ENCODE measurements at places on chromosomes 2 and 18. TPM values are rescaled to one million over a fixed set of nuclear protein-coding genes. Genes with fewer than 3 reads are reported as not detected.

- no peak overlapping the region for H3K27ac ChIP-seq
- no peak overlapping the region for H3K4me3 ChIP-seq
- H3K4me1 ChIP-seq: no peaks in the 10 kb centered on the region
- no peaks in the 10 kb centered on the region for H3K27me3 ChIP-seq
- no peak for DNase-seq
Measured at GRCh38 chr2:100628506-100628905, 65.7 kb downstream of the PDCL3 start.

GRCh38 chr18:39602131-39602530 is 2036.5 kb upstream of the CELF4 start:
- H3K4me3 ChIP-seq: no peak overlapping the region
- no peaks in the 10 kb centered on the region for H3K27me3 ChIP-seq
- no peaks in the 10 kb centered on the region for H3K4me1 ChIP-seq
- DNase-seq: no peak
- no peaks in the 10 kb centered on the region for H3K36me3 ChIP-seq

GRCh38 chr18:64207820-64208219 is 58.9 kb upstream of the LINC00305 start:
- DNase-seq: no peak
- no peak overlapping the region for H3K27ac ChIP-seq
- no peaks in the 10 kb centered on the region for H3K4me1 ChIP-seq

GRCh38 chr2:66582987-66583880 is 148.3 kb downstream of the MEIS1 start:
- no peaks in the 10 kb centered on the region for H3K4me1 ChIP-seq
- no peaks in the 10 kb centered on the region for H3K27me3 ChIP-seq
- no peak overlapping the region for H3K4me3 ChIP-seq
- no peaks in the 10 kb centered on the region for H3K36me3 ChIP-seq
- no peak overlapping the region for H3K27ac ChIP-seq

DNA sequence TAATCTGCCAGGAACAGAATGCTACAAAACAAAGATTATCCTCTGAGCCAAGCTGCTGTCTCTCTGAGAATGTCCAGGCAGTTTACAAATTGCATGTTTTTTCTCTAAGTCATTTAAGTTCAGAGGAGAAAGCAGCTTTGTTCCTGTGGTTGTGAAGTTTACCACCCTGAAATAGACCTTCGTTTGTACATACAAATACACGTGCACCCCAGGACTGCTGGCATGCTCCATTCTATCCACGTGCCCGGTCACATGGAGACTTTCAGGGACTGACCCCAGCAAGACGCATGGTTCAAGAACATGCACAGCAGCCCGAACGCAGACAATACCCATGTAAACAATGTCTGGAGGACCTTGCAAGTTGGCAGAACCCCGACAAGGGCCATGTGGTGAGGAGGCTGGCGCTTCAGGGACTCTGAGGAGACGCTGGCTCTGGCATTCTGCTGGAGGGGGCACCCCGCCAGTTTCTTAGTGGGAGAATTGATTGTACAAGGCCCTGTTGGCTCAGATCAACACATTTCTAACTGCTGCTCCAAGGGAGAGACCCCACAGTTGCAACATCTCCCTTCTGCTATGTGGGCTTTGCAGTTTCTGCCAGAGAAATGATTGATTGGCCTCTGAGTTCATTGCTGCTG is 33.3 kb downstream of the FAM178B start:
- H3K27me3 ChIP-seq: no peaks in the 10 kb centered on the region
- no peaks in the 10 kb centered on the region for H3K36me3 ChIP-seq
- no peak overlapping the region for H3K27ac ChIP-seq
- H3K4me3 ChIP-seq: no peak overlapping the region
- H3K4me1 ChIP-seq: no peaks in the 10 kb centered on the region

GRCh38 chr18:27627927-27628326 is 442.8 kb upstream of the CHST9 start:
- no peaks in the 10 kb centered on the region for H3K27me3 ChIP-seq
- no peak overlapping the region for H3K4me3 ChIP-seq
- no peak for DNase-seq
- no peaks in the 10 kb centered on the region for H3K4me1 ChIP-seq
- no peak overlapping the region for H3K27ac ChIP-seq

GRCh38 chr2:178324077-178324476 is 126.9 kb downstream of the PRKRA start:
- H3K36me3 ChIP-seq: no peaks in the 10 kb centered on the region
- no peaks in the 10 kb centered on the region for H3K27me3 ChIP-seq
- H3K27ac ChIP-seq: no peak overlapping the region
- no peak for DNase-seq

DNA sequence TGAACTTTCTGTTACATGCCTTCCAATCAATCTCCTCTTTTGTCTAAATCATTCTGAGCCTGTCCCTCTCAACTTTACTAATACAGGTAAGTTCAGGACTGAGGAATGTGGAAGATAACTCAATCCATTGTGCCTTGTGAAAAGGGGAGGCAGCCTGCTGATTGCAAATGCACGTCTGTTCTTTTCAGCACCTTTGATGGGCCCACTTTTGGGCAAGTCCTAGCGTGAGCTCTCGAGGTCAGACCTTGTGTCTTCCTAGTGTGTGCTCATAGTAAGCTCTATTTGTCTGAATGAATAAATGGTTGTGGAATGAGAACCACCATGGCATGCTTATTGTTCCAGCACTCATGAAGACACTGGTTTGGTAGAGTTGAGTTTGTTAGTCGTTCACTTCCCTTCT is 50.4 kb upstream of the REL start:
- H3K36me3 ChIP-seq: no peaks in the 10 kb centered on the region
- H3K4me3 ChIP-seq: no peak overlapping the region
- no peak for DNase-seq

- no peak for DNase-seq
- H3K4me3 ChIP-seq: peak overlapping the region; percentile 53
- no peak overlapping the region for H3K27ac ChIP-seq
- no peaks in the 10 kb centered on the region for H3K4me1 ChIP-seq
- H3K36me3 ChIP-seq: no peaks in the 10 kb centered on the region
Measured at GRCh38 chr2:32277363-32277673, 386 bp upstream of the YIPF4 start.

- peak; percentile 33 for DNase-seq
- H3K4me1 ChIP-seq: no peaks in the 10 kb centered on the region
- no peak overlapping the region for H3K4me3 ChIP-seq
Measured at GRCh38 chr2:95343429-95344214, 46.5 kb downstream of the KCNIP3 start.

DNA sequence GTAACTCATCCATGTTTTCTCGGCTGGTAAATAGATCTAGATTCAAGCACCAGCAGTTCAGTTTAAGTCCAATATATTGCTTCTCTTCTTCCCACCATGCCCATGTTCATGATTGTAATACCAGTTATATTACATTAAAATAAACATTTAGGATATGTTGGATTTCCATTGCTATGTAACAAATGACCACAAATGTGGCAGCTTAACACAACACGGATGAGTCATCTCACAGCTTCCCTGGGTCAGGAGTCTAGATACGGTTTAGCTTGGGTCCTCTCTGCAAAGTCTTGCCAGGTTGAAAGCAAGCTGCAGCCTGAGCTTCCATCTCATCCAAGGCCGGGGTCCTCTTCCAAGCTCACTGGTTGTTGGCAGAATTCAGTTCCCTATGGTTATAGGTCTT is 39.4 kb upstream of the SMAD2 start:
- H3K27me3 ChIP-seq: no peaks in the 10 kb centered on the region
- no peak for DNase-seq
- no peaks in the 10 kb centered on the region for H3K4me1 ChIP-seq
- H3K4me3 ChIP-seq: no peak overlapping the region
- H3K36me3 ChIP-seq: no peaks in the 10 kb centered on the region

GRCh38 chr2:98541906-98542305 is 66.4 kb downstream of the COA5 start:
- no peak overlapping the region for H3K27ac ChIP-seq
- no peaks in the 10 kb centered on the region for H3K36me3 ChIP-seq
- no peaks in the 10 kb centered on the region for H3K27me3 ChIP-seq
- no peak overlapping the region for H3K4me3 ChIP-seq
- H3K4me1 ChIP-seq: no peaks in the 10 kb centered on the region

DNA sequence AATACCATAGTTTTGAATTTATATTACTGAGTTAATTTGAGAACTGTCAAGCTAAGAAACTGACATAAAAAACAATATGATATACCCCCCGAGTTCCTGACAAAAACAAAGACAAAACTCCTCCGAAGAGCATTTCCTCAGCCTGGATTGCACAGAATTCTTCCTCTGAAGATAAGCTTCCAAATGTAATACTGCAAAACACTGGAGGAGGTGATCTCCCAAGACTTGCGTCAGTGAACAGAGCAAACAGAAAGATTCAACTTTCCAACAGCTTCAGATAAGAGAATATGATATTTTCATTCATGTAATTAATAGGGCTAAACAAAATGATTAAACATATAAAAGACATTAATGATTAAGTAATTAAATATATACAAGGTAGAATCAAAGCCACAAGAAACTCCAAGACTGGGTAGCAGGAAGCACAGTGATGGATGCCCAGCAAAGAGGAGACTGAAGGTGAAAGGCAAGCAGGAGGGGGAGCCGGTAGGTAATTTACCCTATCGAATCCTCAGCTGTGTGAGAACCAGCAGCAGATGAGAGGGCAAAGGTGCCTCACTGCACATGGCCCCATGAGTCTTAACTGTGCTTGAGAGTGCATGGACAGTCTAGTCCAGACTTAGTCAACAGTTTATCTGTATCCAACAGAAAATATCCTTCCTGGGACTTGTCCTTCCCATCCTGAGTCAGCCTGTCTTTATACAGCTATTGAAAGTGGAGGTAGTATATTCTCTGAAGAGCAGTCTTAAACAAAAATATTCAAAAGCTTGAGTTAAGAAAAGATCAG is 18.3 kb upstream of the SERPINB3 start:
- no peak overlapping the region for H3K4me3 ChIP-seq
- H3K27me3 ChIP-seq: peaks cover 2% of the 10 kb centered on the region
- H3K4me1 ChIP-seq: no peaks in the 10 kb centered on the region

DNA sequence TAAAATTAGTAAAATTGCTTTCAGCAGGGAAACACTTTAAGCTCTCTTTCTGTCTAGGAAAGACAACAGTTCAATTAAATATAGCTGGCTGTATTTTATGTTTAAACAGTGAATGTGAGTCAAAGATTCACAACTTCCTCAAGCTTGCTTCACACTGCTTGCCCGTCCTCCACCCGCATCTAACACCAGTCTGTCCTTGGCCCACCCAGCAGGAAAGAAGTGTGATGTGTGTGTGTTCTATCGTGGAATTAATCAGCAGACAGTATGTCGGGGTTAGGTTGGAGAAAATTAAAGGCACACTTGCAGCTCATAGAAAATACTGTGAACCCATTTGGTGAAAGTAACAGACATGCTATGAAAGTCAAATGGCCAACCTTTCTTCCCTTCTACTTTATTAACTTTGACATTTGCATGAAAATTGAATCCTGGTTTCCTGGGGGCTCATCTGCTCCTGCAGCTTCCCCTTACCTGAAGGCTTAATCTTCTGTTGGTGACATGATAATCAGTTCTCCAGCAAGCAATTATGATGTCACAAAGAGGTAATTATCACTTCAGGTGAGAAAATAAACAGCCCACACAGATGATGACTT is 182.0 kb downstream of the UXS1 start:
- no peak for DNase-seq
- no peak overlapping the region for H3K27ac ChIP-seq
- H3K4me3 ChIP-seq: no peak overlapping the region
- H3K36me3 ChIP-seq: no peaks in the 10 kb centered on the region
- no peaks in the 10 kb centered on the region for H3K4me1 ChIP-seq

DNA sequence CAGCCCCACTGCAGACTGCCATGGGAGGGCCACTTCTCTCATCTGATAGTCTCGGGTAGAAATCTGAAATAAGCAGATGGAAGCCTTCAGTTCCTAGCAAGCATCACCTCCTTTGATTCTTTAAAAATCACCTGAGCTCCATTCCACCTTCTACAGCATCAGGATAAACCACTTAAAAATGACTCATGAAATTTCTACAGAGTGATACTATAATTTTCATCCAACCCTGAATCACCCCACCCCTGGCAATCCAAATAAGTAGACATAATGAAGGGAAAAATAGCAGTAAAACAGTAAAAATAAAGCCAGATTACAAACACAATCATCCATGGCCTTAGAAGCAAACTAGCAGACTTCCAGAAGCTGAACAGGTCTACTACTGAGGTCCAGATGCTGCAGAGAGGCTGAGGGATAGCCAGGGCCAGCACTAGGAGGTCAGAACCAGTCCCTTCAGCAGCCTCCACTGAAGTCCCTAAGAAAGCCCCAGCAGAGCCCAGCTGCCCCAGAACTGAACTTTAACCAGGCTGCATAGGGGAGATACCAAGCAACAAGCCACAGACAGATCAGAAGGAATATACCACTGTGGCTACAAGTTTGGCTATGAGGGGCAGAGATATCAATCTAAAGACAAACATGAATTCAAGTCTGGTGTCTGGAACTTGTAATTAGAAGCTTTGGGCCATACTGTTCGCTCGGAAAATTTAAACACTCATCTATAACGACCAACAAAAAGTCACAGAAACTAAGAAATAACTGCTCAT is 54.7 kb upstream of the RNU4ATAC start:
- peaks cover 6% of the 10 kb centered on the region for H3K4me1 ChIP-seq
- no peaks in the 10 kb centered on the region for H3K27me3 ChIP-seq
- no peak overlapping the region for H3K4me3 ChIP-seq
- DNase-seq: no peak

The IL1RL2 gene
- polyA plus RNA-seq: 0.54 TPM

The TMEM127 gene
- 8.3 TPM for polyA plus RNA-seq

The ZNF804A gene
- polyA plus RNA-seq: not detected

The NFU1 gene
- 101 TPM for polyA plus RNA-seq

The SFT2D3 gene
- 4.2 TPM for polyA plus RNA-seq

The ANO7 gene
- 2.9 TPM for polyA plus RNA-seq
